ENCODE measurements at places on chromosomes 1 and 21.

- DNase-seq, result no peak
Measured at GRCh38 chr21:26106562-26106961, 64.0 kb downstream of the APP start.

DNA sequence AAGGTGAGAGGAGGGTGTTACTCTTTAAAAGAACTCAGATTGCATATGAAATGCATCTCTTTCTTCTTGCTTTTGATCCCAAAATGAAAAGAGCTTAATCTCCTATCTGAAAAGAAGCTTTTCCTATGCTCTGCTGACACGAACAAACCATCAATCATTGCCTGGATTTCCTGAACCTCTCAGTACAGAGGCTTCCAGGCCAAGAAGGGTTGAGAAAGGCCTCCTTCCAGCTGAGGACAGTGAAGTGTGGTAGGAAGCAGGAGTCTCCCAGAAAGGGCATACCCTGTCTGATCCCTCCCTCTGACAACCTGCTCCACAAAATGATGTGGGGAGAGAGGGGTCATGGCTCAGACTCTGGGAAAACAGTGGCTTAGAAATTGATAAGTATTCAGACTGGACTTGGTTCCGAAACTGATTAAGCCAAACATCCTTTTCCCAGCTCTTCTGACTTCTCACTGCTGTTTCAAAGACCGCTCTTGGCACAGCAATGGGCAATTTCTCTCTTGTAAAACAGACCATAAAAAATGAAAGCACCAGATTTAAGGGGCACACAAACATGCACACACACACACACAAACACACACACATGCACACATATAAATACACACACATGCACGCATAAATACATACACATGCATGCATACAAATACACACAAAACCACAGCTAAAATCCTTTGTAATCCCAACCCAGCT is 310.3 kb downstream of the SIPA1L2 start:
- DNase-seq, result no peak

GRCh38 chr1:153626904-153627714 is at the start of gene S100A13:
Gene S100A13, minus strand, starts transcription at chr1:153627505. Its CDS starts 1,033 bp downstream, at chr1:153626472.
- peak; percentile 91 for DNase-seq

DNA sequence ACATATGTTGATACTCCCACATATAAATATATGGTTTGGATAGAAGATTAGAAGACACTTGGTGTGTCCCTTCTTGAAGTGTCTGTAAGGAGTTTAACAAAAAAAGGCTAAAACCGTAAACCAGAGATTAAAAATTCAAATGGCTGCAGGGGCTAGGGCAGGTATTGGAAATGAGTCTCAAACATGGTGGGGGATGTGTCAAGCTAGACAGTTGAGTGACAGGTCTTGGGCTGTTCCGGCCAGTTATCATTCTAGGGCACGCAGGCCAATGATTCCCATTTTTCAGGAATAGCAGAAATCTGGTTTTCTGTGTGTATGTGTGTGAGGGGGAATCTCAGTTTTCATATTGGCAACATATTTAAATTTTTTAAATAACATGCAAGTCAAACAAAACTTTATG is 77.2 kb downstream of the AK4 start:
- DNase-seq, result no peak
